Activated CD4-positive, alpha-beta T cell treated with anti-CD3 and anti-CD28 coated beads, Interleukin-2, amount 10 ng/mL, durations not matched to agents 7 days and 5 days (primary cell): ENCODE measurements at places on chromosomes 6 and 20. TPM values are rescaled to one million over a fixed set of nuclear protein-coding genes. Genes with fewer than 3 reads are reported as not detected.

Gene SFTA2
- not detected for total RNA-seq

DNA sequence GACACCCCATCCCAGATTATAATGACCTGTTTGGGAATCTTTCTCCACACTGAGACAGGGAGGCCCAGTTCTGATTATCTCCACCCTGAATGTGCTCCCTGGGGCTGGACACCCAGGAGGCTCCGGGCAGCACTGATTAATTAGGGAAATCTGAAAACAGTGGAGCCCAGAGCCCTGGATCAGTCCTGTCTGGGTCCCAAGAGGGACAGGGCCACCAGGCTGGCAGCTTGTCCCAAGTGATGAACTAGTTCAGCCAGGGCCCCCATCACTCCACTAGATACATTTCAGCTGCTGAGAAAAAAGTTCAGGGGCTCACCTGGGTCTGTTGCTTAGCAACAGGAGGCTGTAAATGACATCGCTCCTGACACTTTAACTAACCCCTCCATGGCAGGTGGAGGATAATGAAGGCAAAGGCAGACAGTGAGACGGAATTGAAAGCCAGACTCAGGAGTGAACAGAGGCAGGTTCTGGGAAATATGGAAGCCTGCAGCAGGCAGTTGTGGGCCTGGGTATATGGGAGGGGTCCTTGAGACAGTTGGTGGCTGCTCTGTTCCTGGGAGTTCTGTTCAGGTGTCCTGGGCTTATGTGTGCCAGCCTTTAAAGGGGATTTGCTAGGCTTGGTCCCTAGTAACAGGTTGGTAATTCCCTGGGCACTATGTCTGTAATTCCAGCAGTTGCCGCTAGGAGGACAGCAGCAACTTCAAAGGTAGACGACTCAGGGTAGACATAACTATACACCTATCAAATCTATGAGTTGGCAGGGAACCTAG is 78.3 kb upstream of the CTNNBL1 start:
- no peak for DNase-seq

Gene SOX12
- 6.0 TPM for total RNA-seq

GRCh38 chr20:4130404-4131189 is 115.2 kb upstream of the RNF24 start:
- peak; percentile 49 for DNase-seq

- peak; percentile 14 for DNase-seq
Observed at GRCh38 chr6:159252955-159253508, 83.8 kb downstream of the FNDC1 start.

Gene TSPO2
- total RNA-seq, result not detected

DNA sequence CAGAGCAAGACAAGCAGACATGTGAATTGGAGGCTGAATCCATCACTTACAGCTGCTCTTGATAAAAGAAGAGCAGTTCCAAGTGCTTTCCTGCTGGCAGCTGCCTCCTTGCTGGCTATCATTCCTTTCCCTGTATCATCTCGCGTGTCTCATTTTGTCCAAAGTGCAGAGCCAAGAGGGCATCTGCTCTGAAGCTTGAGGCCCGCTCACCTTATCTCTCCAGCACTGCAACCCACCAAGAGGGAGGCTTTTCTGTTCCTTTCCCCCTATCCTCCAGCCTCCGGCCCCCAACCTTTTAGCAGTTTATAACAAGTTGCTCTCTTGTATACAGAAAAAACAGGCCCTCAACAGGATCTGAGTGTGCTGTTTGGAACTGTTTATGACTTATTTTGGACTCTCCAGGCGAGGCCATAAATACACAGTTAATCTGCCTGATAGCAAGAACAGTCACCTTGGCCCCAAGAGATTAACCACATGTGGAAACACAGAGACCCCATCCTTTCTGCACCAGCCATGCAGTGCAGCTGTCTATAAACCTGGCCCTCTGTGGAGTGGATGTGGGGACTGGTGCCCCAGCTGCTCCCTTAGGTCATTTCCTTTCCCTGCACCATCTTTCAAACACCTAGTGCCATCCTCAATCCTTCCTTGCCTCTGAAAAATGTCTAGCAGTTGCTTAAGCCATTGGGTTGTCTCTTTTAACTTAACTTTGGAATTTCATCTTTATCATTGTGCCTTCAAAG is 172.5 kb upstream of the FERMT1 start:
- no peak for DNase-seq

Gene NOL4L
- total RNA-seq, result 27.4 TPM

DNA sequence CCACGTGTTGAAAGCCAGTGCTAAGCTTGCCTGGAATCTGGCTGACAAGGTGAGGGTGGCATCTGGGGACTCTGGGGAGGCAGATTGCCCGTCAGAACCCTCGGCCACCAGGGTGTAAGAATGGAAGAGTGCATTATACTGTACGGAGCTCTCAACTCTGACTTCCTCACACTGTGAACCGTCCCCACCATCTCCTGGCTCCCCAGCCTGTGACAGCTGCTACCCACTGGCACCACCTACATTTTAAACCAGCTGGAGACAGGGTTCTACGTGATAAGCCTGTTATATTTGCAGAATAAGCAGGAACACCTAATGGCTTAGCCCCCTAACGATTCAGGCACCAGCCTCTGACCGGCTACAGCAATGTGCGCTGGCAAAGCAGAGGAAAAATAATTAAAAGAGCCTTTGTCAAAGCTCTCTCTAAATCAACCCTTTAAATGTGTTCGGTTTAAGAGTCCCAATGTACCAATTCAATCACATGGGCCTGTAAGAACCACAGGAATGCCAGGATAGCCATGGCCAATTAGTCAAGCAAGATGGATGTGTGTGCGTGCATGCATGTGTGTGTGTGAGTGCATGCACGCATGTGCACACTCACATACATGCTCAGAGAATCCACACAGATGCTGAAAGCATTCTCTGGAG is 89.1 kb upstream of the TAB2 start:
- DNase-seq, result no peak

DNA sequence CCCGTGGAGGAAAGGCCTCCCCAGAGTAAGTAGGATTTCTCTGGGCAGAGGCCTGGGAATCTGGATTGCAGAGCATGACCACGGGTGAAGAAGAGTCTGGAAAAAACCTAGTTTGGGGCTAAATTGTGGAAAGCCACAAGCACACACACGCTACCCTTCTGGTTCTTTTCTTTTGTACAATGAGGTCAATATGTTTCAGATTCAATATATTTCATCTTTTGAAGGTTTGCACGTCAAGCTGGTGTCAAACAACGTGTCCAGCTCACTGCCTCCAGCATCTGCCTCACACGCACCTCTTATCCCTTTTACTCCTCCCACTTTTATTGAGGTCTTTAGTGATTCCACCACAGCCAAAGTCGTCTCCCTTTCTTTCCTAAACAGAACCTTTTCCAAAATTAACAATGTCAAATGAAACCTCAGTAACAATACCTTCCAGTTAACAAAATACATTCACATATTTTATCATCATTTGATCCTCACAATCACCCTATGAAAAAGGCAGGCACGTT is 773 bp upstream of the EPB41L2 start:
- no peak for DNase-seq

GRCh38 chr6:12381587-12381986 is 91.4 kb downstream of the EDN1 start:
- DNase-seq, result no peak

- no peak for DNase-seq
Observed at GRCh38 chr6:52164319-52165094, 21.7 kb upstream of the IL17A start.

Gene DUSP15
- not detected for total RNA-seq

- DNase-seq, result no peak
Observed at GRCh38 chr20:57882451-57883161, 172.8 kb upstream of the PMEPA1 start.

DNA sequence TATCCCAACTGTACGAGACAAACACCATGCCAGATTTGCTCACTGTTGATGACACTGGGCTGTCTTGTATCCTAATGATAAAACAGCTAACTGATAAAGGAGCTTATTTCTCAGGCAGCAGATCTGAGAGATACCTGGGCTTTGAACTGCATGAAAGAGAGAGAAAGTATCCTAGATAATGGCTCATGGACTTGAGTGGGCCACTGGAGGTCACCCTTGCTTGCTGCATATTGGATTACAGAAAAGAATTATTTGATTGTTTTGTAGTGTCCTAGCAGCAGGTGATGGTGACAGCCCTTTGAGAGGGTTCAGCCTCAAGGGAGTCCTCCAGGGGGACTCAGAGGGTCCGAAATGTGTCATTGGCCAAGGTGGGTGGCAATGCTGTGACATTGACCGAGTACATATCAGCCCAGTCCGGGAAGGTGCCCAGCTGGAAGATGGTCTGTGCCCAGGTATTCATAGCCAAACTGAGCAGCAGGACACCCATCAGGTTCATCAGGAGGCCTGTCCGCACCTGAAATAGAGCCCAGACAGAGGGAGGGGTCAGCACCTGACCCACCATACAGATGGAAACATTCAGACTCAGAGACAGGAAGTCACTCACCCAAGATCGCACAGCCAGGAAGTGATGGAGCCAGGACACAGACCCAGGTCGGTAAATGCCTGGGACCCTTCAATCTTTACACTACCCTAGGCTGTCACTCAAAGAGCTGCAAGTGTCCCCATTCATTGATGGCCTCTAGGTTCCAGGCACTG is 9.4 kb upstream of the OCSTAMP start:
- no peak for DNase-seq

DNA sequence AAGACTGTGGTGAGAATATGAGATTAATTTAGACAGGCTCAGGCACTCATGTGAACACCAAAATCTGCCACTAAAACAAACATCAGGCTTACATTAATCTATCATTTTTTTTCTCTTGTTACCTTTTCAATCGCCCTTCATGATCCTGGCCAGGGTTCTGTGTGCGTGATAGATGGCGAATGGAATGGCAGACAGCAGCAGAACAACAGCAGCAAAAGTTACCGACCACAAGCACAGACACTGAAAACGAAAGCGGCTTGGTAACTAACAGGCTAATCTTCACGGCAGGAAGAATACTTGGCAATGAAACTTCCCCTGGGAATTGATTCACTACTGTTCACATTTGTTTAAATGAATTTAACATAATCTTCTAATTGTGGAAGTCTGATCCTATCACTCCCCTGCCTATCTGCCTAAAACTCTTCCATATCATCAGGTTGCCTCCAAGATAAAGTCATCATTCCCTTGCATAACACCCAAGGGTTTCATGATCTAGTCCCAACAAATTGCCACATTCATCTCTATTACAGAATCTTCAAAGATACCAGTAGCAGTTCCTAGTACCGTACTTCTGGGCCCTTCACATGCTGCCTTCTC is 28.7 kb downstream of the PTPRK start:
- peak; percentile 9 for DNase-seq

DNA sequence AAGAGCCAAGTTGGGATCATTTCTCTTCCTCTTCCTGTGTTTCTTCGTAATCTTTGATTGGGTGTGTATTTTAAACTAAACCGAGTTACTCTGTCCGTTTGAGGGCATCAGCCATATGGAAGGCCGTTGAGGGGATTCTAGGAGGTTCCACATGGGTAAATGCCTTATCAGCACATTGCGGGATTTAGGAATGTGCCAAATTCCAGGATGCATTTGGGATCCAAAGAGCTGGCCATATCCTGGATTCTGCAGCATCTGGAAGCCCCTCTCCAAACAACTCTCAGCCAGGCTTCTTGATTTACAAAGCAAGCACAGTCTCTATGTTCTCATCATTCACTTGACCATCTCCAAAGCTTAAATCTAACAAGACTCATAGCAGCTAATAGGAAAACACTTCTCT is 67.6 kb upstream of the RIN2 start:
- no peak for DNase-seq

GRCh38 chr20:16205507-16205906 is 367.7 kb downstream of the KIF16B start:
- DNase-seq, result no peak

DNA sequence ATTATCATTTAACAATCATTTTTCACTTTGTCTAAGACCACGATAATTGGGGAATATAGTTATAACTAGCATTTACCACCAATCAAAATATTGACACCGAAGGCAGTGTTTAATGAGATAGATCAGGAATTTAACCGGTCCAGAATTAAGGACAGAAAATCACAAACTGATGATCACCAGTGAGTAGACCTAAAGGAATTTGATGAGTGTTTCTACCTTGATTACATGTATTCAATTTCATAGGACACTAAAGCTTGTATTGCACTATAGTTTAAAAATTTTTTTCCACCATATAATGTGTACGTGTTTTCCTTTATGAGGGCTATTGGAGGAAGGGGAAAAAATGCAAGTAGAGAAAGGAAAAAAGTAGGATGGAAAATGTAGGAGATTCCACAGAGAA is 22.6 kb upstream of the ARHGAP18 start:
- DNase-seq, result no peak

- no peak for DNase-seq
Observed at GRCh38 chr6:16712255-16712930, 48.9 kb downstream of the ATXN1 start.

DNA sequence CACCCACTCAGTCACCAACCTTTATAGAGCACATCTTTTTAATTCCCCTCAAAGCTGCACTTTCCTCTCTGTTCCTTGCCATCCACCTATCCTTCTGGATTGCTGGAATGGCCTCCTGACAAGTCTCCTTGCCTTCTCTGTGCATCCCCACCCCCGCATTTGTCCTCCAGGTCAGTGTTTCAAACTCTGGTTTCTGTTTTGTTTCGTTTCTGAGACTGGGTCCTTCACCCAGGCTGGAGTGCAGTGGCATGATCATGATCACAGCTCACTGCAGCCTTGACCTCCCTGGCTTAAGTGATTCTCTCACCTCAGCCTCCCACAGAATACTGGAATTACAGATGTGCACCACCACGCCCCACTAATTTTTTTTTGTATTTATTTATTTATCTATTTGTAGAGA is 96.2 kb downstream of the PLCB1 start:
- no peak for DNase-seq

DNA sequence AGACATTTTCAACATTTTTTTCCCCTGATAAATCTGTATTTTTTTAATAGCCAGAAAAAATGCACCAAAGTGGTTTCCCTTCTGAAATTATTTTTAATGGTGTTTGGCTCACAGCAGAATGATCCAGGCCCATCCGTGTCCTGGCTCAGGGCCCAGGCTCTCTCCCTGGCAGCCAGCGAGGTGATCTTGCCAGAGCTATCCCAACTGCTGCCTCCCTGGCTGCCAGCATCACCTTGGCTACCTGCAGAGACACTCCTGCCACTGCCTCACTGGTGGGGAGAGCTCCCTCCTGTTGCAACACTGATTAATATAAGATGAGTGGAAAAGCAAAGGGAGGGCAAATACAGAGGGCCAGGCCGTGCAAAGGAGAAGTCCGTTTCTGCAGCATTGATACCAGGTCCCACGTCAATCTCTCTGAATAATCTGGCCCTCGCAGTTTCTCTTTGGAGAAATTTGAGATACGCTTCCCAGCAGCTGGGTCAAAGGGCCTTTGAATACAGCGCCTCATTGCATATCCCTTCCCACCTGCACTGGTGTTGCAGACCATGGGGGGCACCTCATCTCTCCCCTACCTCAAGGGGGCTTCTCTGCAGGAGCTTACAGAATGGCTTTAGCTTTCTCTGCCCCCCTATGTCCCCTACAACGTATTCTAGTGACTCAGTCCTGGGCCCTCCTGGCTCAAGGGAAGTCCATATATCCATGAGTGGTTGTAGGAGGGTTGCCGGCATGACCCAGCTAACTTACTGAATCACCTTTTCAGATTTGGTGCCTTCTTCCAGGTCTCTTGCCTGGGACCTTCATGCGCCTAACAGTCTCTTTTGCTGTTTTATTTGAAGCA is 12.8 kb upstream of the DSTN start:
- no peak for DNase-seq

- DNase-seq, result peak; percentile 62
Observed at GRCh38 chr6:105646391-105646867, 243.5 kb upstream of the PREP start.

- no peak for DNase-seq
Observed at GRCh38 chr20:10721137-10721896, 47.5 kb upstream of the JAG1 start.

GRCh38 chr6:13380761-13381160 is 52.4 kb upstream of the TBC1D7 start:
- no peak for DNase-seq
